ENCODE measurements at places on chromosomes 13 and 19.

- ATAC-seq: no peak
Measured at GRCh38 chr13:35356572-35356971, 119.9 kb downstream of the MAB21L1 start.

GRCh38 chr13:27183561-27184147 lies 12.0 kb upstream of the USP12 start:
- ATAC-seq: no peak

DNA sequence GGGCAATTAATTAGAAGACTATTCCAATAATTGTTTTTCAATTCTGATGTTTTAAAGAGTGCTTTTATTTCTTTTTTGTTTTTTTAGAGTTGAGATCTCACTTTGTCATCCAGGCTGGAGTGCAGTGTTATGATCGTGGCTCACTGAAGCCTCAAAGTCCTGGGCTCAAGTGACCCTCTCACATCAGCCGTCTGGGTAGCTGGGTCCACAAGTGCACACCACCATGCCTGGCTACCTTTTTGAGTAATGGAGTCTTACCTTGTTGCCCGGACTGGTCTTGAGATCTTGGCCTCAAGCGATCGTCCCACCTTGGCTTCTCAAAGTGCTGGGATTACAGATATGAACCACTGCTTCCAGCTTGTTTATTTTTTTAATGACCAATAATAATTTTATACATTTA lies 207.8 kb downstream of the NDFIP2 start:
- ATAC-seq: no peak

- no peak for ATAC-seq
Measured at GRCh38 chr19:17679526-17680229, 8.5 kb downstream of the UNC13A start.

- no peak for ATAC-seq
Measured at GRCh38 chr19:10975374-10976130, 14.7 kb downstream of the SMARCA4 start.

- no peak for ATAC-seq
Measured at GRCh38 chr13:30313311-30313710, 6.0 kb upstream of the KATNAL1 start.

GRCh38 chr13:104008541-104009435 lies 942.6 kb upstream of the SLC10A2 start:
- ATAC-seq: no peak

- no peak for ATAC-seq
Measured at GRCh38 chr19:39205449-39205764, 1.3 kb upstream of the SYCN start.

- no peak for ATAC-seq
Measured at GRCh38 chr13:110268061-110268460, 38.9 kb downstream of the COL4A1 start.

- ATAC-seq: no peak
Measured at GRCh38 chr19:902093-902370, 8.7 kb downstream of the RNU6-9 start.

DNA sequence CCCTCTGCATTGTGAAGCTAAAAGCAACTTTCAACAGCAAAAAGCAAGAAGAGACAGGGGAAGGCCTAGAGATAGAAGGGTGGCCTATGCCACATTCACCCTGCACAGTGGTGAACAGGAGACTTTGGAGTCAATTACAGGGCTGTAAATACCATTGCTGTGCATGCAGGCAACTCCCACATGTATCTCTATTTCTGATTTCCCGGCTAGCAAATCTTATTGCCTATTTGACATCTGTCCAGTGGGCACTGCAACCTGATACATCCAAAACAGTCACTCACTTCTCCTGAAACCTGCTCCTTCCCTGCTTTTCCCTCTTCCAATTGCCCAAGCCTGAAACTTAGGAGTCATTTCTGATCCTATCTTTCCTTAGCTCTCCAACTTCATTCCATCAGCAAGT lies 13.4 kb downstream of the RUBCNL start:
- no peak for ATAC-seq

- no peak for ATAC-seq
Measured at GRCh38 chr13:73338389-73338788, 279.6 kb downstream of the KLF5 start.

DNA sequence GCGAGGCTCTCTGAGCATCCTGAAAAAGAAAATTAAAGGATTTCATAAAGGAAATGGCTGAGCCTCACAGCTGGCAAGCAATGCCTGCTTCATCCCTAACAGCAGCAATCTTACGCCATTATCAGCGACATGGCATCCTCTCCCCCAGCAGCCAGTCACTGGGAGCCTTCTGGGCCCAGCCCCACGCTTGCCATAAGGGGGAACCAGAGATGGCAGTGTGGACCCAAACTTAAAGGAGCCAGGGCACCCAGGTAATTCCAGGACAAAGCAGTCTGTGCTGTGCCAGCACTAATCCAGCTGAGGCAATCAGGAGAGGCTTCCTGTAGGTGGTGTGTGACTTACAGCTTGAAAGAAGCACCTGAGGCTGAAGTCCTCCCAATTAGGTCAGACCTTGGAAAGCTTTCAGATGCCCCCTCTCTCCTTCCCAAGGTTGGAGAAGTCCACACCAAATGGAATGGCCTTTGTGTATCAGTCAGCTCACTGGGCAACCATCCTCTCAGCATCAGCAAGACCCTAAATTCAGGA lies 10.3 kb downstream of the VSTM2B start:
- ATAC-seq: no peak

GRCh38 chr13:111614009-111614408 lies 293.6 kb downstream of the TEX29 start:
- ATAC-seq: no peak

GRCh38 chr13:51444922-51445321 lies 7.9 kb downstream of the INTS6 start:
- no peak for ATAC-seq

DNA sequence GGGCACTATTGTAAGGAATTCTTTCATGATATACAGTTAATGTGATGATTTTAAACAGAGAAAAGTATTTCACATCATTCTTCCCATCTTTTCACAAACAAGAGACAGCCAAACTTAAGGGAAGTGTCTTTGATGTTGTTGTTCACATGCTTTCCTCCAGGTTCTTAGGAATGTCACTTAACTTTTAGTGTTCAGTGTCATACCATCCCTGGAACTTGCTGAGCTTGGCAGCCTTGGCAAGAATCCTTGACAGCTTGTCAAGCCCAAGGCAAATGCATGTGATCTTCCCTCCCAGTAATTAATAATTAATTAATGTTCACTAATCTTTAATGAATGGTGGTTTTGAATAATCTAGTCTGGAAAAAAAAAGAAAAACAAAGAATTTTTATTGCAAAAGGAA lies 727.9 kb upstream of the PRR20A start:
- ATAC-seq: no peak

DNA sequence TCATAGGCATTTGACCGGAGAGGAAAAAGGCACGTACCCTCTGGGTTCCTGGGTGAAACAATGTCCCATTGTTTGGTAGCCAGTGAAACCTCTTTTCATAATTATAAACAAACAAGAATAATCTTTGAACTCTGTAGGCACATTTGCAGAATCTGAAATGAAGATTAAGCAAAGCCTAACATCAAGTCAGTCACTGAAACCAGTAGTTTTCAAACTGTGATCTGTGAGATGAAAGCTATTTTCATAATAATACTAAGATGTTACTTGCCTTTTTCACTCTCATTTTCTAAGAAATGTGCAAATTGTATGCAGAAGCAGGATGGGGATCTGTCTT lies 105.4 kb downstream of the WDFY2 start:
- no peak for ATAC-seq

DNA sequence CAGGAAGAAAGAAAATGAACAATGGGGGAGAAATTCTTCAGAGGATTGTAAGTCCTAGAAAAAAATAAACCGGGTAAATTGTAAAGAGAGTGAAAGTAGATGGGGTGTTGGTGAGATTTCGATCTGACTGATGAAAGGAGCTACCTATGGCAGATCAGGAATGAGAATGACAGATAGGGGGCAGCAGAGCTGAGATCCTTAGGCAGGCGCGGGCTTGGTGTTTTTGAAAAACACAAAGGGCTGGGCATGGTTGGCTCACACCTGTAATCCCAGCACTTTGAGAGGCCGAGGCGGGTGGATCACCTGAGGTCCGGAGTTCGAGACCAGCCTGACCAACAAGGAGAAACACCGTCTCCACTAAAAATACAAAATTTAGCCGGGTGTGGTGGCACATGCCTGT lies 1468.6 kb upstream of the SLC10A2 start:
- ATAC-seq: no peak

DNA sequence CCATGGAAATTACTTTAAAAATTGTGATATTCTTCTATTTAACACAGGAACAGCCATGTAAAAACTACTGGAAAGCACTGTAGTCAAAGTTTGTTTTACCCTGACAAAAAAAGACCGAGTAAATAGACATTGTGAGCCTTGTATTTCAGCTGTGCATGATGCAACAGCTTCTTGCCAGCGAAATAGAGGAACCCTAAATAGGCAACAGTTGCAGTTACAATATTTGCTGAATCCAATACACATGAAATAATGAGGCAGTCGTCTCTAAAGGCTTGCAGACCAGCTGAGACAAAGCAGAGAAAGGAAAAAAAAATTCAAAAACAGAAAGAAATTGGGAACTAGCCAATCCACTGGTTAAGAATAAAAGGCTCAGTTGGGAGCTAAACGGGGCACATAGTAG lies 1001.1 kb downstream of the OLFM4 start:
- ATAC-seq: no peak

- ATAC-seq: no peak
Measured at GRCh38 chr13:89852570-89852969, 1494.9 kb upstream of the MIR17HG start.

GRCh38 chr13:32432856-32433255 lies 4.9 kb upstream of the N4BP2L1 start:
- ATAC-seq: no peak

- no peak for ATAC-seq
Measured at GRCh38 chr13:95485518-95486144, 66.9 kb upstream of the CLDN10 start.

DNA sequence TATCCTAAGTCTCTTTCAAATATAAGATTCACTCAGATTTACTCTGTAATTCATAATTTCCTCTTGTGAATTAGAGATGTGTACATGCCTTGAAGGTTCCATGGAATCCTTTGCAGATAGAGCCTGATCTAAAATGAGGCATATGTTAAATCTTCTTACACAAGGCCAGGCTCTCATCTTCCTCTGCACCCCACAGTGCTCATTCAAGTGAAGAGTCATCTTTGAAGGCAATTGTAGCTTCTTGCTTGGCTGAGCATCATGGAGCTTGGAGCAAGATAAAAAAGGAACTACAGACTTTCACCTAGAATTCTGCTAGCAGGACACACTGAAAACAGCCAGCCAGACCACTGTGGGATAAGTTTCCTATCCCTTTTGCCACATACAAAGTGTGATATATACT lies 566.4 kb downstream of the PCDH9 start:
- ATAC-seq: no peak

DNA sequence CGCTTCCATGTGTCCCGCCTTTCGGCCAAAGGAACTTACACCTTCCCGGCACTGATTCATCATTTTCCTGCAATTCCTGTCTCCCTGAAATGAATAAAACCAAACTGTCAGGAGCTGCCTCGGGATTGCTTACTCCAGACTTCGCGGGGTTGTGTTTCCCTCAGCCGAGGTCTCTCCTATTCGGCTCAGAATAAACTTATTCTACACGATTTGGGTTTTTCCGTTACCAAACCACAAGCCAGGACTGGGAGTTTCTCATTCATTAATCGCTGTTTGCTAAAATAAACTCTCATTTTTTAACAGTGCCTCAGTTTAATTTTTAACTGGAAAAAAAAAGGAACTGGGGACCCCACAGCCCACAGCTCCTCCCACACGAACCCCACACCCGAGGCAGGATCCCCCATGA lies 667 bp downstream of the ZNF878 start:
- peak; percentile 9 for ATAC-seq

DNA sequence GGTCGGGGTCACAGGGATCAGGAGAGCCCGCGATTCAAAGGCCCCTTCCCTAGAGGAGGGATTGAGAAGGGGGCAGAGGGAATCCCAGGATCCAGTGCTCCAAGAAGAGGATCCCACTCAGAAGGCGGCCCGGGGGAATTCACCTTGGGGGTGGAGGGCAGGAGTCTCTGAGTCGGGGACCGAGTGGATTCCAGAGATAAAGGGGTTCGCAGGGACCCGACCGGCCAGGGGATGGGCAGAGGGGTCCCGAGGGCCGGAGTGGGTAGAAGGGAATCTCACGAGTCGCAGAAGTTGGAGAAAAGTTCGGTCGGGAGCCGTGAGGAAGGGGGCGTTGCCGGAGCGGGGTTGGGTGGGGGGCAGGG lies 261 bp downstream of the PRKD2 start:
- no peak for ATAC-seq

DNA sequence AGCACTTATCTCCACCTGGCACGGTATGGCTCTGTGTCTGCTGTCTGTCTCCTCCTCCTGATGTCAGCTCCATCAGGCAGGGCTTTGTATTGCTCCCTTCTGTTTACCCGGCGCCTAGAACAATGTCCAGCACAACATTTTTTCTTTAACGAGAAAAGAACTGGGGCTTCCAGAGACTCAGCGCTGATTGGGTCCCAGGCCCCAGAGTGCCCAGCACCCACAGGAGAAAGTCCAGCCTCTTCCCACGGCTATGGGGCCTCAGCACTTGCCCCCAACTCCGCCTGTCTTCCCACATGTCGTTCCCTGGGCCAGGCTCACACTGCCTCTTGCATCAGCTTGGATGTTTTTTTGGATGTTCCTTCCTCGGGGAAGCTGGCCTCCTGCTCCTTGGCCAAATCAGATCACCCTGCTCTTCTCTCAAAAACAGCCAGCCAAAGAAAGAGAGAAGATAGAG lies 6.9 kb downstream of the MYPOP start:
- ATAC-seq: no peak

GRCh38 chr13:60794751-60795150 lies 397.7 kb downstream of the TDRD3 start:
- ATAC-seq: no peak

- no peak for ATAC-seq
Measured at GRCh38 chr19:28290963-28291657, 921.8 kb downstream of the UQCRFS1 start.

DNA sequence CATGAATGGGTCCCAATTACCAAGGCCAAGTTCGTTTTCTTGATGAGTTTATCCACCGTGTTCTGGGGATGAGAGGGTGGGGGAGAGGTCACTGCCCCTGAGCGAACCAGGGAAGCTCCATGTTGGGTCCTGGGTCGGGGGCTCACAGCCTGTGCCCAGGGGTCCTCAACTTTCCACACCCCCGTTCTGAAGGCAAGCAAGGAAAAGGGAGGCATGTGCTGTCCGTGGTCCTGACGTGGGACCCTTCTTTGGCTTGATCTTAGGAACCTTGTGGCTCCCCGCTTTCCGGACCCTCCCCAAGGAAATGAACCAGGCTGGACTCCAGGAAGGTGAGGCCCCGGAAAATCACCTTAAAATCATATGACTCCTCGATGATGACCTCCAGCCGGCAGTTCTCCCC lies 18.2 kb upstream of the MEIS3 start:
- ATAC-seq: no peak

Data from activated CD4-positive, CD25-positive, alpha-beta regulatory T cell treated with anti-CD3 and anti-CD28 coated beads, Interleukin-2, amount 50 U/mL, for 24 hours (primary cell).